NCI-H1417 (cell line): ENCODE measurements at places on chromosomes 7 and 10.

GRCh38 chr7:22178735-22179134 lies 178.2 kb downstream of the RAPGEF5 start:
- DNase-seq, result no peak

DNA sequence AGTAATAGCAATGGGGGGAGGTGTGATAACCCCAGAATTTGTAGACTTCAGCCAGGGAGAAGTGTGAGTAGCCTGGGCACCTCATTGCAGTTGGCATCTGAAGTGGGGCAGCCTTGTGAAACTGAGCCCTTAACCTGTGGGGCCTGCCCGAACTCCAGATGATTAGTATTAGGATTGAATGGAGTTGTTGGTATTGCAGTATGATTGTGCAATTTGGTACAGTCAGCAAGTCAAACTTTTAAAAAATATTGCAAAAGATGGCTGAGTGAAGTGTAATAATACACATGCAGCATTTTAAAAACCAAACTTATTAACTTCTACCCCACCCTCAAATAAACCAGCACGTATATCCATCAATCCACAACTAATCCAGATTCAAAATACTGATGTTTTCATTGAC lies 9.3 kb downstream of the RBM33 start:
- no peak for DNase-seq

DNA sequence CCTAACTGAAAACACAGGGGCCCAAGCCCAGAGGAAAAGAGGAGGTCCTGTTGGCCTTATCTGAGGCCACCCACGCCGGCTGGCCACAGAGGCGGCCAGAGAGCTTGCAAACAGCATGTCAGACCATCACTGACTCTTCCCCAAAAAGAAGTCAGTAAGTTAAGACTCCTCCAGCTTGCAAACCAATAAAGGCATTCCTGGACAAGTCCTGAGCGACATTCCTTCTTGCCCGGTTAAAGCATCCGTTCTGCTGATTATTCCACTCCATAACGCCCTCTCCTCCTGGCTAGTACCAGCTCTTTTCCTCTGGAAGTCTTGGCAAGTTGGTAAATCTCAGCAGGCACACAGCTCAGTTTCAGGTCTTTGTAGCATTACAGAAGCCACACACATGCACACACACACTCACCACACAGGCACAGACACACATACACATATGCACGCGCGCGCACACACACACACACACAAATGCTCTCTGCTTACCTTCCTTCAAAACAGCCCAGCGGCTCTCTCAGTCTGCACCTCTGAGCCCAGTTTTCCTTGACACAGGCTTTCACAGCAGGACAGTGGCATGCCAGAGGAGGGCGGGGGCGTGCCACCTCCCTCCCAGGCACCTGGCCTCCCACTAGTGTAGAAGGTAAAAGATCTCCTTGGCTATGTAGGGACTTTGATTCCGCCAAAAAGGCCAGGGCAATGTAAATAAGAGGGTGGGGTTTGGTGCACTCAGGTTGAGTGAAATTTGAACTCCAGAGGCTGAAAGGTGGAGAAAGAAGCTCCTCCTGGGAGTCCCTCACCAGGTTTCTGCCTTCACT lies 201.4 kb downstream of the TNS3 start:
- peak; percentile 13 for DNase-seq

DNA sequence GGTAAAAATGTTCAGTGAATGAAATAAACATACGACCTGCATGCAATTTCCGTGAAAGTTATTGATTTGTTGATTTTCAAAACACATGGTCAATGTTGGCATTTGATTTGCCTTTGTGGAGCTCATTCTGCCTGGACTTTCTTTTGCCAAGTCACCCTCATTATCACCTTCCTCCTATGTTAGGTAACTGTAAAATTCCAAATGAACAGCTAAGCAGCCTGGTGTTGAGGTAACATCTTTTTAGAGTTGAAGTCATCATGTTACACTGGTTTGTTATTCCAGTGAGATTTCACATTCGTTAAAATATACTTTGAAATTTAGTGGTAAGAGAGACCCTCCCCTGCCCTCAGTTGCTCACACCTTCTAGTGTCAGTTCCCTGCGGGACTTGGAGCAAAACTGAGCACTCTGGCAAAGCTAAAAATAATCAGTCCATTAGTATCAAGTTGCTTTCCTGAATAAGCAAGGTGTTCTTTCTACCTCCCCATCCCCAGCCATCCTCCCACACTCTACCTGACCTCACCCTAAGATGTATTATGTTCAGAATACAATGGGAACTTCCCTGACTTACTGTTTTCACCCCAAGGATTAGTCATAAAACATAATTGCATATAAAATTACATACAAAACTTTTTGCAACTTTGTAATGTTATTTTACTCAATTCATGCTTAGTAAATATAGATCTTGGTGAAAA lies 283.3 kb upstream of the SEMA3A start:
- DNase-seq, result no peak

GRCh38 chr7:106901828-106902441 lies 36.9 kb downstream of the PIK3CG start:
- DNase-seq, result no peak

DNA sequence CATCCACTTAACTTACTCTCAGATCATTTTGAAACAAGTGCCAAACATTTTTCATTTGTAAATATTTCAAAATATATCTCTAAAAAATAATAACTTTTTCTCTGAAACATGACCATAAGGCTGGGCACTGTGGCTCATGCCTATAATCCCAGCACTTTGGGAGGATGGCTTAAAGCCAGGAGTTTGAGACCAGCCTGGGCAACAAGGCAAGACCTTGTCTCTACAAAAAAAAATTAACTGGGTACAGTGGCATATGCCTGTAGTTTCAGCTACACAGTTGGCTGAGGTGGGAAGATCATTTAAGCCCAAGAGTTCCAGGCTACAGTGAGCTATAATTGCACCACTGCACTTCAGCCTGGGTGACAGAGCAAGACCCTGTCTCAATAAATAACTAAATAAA lies 36.4 kb downstream of the USP54 start:
- no peak for DNase-seq

DNA sequence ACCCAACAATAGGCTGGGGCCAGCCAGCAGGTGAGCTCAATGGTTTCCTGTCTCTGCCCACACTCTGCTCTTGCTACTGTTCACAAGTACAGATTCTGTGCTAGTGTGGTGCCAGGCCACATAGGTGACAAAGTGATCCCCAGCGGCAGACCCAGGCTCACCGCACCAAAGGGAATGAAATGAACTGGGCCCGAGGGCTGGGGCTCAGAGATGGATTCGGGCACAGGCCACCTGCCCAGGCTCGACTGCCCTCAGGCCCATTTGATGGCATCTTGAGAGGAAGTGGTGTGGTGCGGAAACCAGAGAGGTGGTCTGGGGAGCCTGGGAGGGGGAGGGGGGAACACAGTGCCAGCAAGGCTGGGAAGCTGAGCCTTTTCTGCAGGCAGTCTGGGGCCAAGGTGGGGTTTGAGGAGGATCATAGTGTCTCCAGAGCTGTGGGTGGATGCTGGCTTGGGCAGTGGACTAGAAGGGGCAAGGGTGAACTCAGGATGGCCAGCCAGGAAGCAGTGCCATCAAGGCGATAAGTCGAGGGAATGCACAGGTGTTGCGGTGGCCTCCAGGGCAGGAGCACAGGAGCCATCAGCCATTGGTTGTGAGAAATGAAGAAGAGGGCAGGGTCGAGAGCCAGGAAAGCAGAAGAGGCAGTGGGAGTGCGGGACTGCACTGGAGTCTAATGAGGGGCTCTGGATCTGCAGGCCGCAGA lies 85.2 kb downstream of the ARHGAP22 start:
- DNase-seq, result no peak

GRCh38 chr7:2214636-2215035 lies 18.1 kb downstream of the MAD1L1 start:
- DNase-seq, result no peak

GRCh38 chr7:117667456-117667855 lies 187.6 kb downstream of the CFTR start:
- DNase-seq, result no peak

GRCh38 chr7:69199661-69200060 lies 398.6 kb upstream of the AUTS2 start:
- no peak for DNase-seq

- no peak for DNase-seq
Measured at GRCh38 chr10:103394180-103394579, 2.1 kb downstream of the ATP5MK start.

- no peak for DNase-seq
Measured at GRCh38 chr7:18770154-18770811, 274.7 kb downstream of the HDAC9 start.

DNA sequence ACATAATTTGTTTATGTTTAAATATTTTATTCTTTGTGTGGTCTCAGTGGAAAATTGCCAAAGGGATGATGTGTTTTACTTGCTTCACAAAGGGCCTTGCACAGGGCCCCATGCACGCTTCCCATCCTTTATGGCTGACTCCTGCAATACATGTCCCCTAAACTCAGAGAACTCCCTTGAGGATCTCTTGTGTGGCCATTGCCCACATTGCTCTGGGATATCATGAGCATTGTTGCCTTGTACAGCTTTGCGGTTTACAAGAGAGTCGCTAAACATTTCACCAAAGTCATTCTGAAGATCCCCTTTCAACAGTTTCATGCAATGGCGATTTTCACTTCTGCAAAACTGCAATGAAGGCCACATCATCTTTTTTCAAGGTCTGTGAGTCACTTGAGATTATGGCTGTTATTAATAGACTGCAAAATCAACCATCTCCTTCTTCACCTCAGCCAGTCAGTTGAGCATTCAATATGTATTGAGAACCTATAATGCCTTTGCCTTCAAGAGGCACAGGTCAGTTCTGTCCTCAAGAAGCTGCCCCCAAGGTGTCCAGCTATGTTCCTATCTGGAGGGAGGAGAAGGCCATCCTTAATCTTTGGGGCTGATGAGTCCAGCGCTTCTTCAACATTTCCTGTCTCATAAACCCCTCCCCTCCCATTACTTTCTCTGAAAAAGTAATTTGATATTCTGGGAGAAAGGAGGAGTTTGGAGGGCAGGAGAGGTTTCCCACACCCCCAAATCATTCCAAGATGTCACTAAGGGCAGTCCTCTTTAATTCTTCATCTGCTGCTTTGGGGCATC lies 108.1 kb downstream of the CCDC71L start:
- no peak for DNase-seq

GRCh38 chr10:120278069-120278468 lies 179.0 kb upstream of the PLPP4 start:
- no peak for DNase-seq

- no peak for DNase-seq
Measured at GRCh38 chr10:29916669-29917068, 142.7 kb downstream of the JCAD start.

DNA sequence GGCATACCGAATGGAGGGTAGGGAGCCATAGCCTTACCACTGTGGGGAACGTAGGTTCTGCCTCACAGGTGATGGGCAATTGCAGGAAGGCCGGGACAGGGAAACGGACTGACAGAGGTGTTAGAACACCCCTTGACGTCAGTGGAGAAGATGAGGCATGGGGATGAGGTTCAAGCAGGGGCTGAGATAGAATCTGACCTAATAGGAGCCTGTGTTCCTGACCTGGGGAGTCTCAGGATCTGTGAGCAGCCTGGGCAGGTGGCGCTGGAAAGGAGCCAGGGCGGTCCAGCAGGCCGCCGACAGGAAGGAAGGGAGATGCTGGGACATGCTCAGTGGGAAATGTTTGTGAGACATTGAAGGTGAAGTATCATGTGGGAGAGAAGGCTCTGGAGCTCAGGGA lies 109.4 kb downstream of the WDFY4 start:
- DNase-seq, result no peak

DNA sequence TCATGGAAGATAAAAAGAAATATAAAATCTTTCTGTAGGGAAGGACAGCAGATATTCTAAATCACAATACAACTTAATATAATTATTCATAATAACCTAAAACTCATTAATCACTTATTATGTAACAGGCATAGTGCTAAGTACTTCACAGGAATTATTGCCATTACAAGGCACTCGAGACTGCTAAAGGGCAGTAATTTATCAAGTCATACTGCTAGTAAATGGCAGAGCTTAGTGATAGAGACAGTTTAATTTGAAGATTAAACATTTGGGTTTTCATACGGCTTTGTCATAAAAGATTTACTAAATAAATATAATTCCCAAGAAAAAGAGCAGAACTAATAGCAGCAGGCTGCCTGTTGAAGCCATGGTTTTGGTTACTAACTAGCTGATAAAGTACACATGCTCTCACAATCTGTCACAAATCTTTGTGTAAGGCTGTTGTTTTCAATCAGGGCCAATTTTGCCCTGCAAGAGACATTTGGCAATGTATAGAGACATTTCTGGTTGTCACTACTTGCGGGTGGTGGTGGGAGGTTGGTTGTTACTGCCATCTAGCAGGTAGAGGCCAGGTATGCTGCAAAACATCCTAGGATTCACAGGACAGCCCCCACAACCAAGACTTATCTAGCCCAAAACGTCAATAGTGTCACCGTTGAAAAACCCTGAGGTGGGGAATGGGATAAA lies 233.3 kb upstream of the CACNA2D1 start:
- DNase-seq, result peak; percentile 100

- DNase-seq, result no peak
Measured at GRCh38 chr10:934746-935406, 3.4 kb upstream of the LARP4B start.

DNA sequence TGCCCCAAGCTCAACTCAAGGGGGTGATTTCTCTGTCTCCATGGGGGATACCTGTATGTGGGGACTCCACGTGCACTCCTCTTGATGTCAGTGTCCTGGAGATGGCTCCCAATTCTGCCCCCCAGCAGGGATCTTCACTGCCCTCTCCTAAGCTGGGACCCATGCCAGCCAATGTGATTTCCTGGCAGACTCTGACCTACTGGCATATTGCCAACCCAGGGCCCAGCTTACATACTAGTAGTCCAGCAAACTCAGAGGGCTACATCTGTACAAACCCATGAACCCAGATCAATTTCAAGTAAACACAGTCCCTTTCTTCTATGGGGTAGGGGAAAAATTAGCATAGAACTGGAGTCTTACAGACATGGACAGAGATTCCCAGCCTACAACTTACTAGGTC lies 26.2 kb upstream of the BMPR1A start:
- no peak for DNase-seq

GRCh38 chr10:124996854-124997215 lies 54.9 kb downstream of the ZRANB1 start:
- no peak for DNase-seq

- DNase-seq, result no peak
Measured at GRCh38 chr7:47827871-47828270, 120.4 kb downstream of the PKD1L1 start.

GRCh38 chr7:125020801-125021200 lies 91.2 kb upstream of the POT1 start:
- no peak for DNase-seq

- no peak for DNase-seq
Measured at GRCh38 chr7:36472141-36472729, 82.6 kb downstream of the ANLN start.

GRCh38 chr7:5237286-5237685 lies 45.5 kb upstream of the SLC29A4 start:
- DNase-seq, result no peak

- DNase-seq, result no peak
Measured at GRCh38 chr10:48760983-48761382, 76.3 kb downstream of the WDFY4 start.

DNA sequence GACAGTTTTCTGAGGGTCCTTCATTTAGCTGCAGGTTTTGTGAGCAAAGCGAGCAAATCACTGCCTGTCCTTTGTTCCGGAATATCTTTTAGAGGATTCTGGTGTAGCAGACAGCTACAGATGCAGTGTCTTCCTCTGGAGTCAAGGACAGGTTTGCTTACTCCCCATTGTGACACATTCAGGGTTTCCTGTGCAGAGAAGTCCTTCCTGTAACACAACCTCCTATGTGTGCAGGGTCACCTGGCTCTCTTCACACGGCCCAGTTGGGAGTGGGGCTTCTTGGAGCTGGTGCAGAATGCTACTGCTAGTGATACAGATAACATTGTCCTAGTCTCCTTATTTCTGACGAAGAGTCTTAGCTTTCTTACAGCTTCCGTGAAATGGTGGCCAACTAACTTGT lies 47.9 kb downstream of the RBM33 start:
- no peak for DNase-seq
